ENCODE measurements at places on chromosomes 2 and 18.

DNA sequence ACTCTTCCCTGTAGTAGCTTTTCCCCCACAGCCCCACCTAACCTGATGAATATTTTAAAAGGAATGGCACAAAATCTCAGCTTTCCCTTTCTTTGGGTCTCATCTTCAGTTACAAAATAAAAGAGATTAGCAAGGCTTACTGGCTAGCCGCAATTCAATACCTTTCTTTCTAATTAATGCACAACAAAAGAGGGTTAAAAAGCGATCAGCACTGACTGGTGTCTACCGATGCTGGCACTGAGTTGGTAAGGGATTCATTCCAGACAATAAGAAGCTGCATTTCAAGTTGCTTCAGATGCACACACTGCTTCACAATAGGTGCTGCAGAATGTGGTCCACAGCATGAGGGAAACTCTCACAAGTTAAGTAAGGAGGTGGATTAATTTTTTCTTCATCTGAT is 41.9 kb downstream of the HDHD2 start:
- no peak for DNase-seq

GRCh38 chr2:72090271-72090720 is 57.4 kb downstream of the CYP26B1 start:
- no peak for DNase-seq

DNA sequence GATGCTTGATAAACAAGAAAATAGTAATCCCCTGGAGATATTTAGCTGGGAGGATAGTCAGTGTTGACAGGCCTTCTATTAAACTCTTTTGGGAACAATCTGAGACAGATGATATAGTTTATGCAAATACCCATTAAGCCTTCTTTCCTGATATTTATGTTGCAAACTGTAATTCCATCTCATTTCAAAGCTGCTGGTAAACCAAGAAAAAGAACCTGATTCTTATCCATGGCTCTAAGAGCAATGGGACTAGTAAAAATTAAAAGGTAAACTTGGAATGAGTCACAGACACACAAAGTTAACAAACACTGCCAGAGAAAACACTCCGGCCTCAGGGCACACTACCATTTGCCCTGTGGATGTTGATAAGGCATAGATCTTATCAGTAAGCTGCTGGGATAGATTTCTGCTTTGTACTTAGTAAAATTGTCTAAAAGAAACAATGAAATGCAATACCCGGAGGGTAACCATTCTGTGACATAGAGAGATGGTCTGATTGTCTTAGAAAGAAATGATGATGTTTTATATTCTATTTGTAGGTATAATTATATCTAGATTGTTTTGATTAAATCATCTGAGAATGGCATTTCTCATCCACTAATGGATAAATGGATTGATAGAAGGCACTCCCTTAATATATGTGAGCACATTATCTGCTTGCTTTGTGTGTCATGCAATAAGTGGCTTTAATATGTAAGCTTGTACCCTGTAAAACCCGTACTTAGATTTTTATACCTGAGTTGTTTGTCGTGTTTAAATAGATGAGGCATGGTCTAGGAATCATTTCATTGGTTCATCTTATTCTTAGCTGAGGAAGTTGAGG is 13.2 kb downstream of the GALR1 start:
- DNase-seq, result no peak

DNA sequence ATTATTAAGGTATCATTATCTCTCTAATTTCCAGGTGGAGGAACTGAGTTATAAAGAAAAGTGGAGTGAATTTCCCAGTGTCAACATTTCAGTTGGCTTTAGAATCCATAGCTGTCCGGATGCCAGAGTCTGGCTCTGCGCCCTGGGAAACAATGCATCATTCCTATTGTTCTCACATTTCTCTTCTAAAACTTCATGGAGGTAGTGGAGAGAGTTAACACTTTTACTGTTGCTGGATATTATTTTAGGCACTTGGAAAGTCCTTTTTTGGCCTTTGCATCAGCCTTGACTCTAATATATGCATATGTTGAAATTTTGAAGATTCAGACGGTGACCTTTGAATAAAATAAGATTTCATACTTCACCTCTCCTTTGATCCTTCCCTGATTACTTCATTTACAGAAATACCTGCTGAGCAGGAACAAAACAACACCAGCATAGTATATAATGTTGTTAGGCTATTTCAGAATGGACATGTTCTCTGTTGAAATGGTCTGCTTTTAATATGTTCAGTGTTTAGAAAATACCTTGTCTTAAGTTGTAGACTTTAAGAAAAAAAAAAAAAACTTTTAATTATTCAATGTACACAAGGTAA is 148.8 kb downstream of the EPHA4 start:
- DNase-seq, result no peak

Measured in suppressor macrophage treated with lipopolysaccharide for 1 hour (primary cell).